ENCODE measurements at places on chromosomes 12 and 14.

DNA sequence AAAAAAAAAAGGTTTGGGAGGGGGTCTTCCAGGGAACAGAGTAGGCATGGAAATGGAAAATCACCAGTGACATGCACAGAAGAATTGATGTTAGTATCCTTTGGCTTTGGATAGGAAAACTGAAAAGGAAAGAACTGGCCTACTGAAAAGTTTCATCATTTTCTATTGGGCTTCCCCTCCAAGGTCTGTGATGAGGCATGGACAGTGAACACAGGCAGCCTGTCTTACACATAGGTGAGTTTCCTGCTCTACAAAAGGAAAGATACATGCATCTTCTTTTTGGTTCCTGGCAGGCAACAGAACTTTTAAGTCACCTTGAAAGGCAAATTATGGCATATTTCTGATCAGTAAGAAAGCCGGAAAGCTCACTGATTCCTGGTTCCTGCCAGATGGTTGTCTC is 5.8 kb downstream of the BMAL2 start:
- DNase-seq, result no peak

- no peak for DNase-seq
These were observed 87.7 kb upstream of the PWP1 start for GRCh38 chr12:107597695-107598410.

GRCh38 chr12:24561882-24562770 is 386.8 kb downstream of the BCAT1 start:
- no peak for DNase-seq

GRCh38 chr14:77318006-77318553 is 2.6 kb downstream of the POMT2 start:
- no peak for DNase-seq

DNA sequence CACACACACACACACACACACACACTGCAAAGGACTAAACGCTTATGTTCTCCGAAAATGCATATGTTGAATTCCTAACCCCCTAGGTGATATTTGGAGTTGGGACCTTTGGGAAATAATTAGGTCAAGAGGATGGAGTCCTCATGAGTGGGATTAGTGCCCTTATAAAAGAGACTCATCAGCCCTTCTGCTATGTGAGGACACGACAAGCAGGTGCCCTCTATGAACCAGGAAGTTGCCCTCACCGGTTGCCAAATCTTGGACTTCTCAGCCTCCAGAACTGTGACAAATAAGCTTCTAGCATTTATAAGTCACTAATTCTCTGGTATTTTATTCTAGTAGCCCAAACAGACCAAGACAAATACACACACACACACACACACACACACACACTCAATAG is 20.7 kb upstream of the TCP11L2 start:
- DNase-seq, result no peak
